Right atrium auricular region (tissue), 2 donors: ENCODE measurements at places on chromosomes 16 and 17. TPM values are rescaled to one million over a fixed set of nuclear protein-coding genes. Genes with fewer than 3 reads are reported as not detected.

The PRSS53 gene
- total RNA-seq = 0.15 TPM

The GLP2R gene
- 1.0 TPM for total RNA-seq

DNA sequence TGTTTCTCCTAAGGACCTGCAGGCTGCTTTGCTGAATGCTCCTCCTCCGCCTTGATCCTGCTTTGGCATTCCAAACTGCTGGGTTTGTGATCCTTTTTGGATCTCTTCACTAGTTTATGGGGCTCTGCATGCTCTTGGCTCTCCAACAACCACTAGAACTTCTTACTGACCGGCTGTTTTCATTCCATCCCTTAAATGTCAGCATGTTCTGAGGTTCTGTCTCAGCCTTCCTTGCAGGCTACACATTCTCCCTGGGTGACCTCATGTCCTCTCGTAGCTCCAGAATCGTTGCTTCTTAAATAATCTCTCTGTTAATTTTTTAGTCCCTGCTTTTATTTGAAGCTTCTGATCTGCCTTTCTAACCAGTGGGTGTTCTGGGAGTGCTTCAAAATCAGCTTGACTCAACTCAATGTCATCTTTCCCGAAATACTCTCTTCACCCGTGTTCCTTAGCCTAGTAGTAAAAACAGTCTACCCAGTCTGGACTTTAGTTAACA, 119.0 kb upstream of the HS3ST2 start:
- DNase-seq = no peak

The OR4D1 gene
- total RNA-seq = not detected

DNA sequence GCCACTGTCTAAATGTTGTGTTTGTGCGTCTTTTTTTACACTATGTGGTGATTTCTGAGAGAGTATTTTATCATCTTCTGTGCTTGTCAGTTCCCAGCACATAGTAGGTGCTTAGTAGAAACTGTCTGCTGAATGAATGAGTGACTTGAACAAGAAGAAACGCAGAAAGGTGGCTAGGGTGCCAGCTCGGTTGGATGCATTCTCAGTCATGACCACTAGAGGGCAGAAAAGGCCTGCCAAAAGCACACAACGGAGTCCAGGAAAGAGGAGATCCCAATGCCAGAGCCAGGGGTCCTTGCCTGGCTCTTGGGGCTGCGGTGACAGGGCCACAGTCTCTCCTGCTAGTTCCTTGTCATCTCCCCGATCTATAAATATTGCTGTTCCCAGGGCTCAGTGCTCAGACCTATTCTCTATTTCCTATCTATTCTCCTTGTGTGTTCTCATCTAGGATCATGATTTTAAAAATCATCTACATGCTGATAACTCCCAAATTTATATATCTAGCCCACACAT, 57.3 kb upstream of the CCL1 start:
- peak; percentile 72 for DNase-seq
